ENCODE measurements at places on chromosomes 2 and 18.
A peak's percentile ranks its signal among the peaks of the same experiment; 100 is the strongest.

GRCh38 chr18:56139372-56139771 is 499.0 kb downstream of the TXNL1 start:
- DNase-seq = no peak

DNA sequence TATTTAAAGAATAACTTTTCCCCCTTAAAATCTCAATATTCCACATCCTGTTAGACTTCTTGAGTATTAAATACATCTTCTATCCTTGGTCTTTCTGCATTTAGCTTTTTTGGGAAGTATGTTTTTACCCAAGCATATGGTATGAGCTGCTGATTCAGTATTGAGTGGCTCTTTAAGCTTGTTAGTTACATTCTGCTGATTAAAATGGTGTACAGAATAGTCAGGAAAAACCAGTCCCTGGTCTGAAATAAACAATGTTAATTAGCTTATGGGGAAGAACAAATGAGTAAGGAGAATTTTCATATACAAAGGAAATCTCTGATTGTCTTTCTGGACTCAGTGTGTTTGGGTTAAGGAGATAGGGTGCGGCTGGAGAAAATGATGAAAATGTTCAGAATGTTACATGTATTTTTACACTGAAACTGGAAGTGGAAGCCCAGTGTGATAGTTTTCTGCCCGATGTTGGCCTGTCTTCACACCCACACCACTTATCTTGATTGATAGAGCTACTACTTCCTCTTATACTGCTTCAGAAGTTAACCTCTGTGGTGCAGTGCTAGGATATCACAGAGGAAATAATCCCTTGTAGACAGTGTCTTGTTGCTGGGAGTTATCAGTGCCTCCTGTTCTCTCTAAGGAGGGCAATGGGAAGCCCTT is 84.0 kb downstream of the MSH2 start:
- DNase-seq = no peak

DNA sequence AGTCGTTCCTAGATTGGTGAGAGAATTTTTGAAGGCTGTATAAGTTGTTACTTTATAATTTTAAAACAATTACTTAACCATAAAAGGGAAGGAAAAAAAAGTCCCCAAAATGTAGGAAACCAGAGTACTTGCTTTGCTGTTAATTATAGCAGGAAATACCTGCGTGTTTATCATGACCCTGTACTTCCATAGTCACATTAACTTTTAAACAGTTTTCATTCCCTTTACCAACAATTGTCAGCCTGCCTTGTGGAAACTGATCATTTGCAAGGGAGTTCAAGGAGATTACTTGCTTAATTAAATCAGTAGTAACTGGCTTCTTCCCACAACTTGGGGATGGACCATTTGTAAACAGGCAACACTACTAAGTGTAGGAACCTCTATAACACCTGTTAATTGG is 6.4 kb upstream of the ITPRID2 start:
- DNase-seq = no peak

GRCh38 chr2:73003027-73003426 is 68.5 kb downstream of the SFXN5 start:
- no peak for DNase-seq

GRCh38 chr2:188209218-188209617 is 82.5 kb upstream of the GULP1 start:
- DNase-seq = no peak

GRCh38 chr18:22676423-22676822 is 256.7 kb upstream of the RBBP8 start:
- no peak for DNase-seq

- no peak for DNase-seq
Measured at GRCh38 chr18:8474661-8475060, 134.6 kb upstream of the RAB12 start.

- DNase-seq = no peak
Measured at GRCh38 chr2:176483901-176484568, 214.8 kb downstream of the MTX2 start.

GRCh38 chr2:12795851-12796250 is 79.1 kb downstream of the TRIB2 start:
- DNase-seq = no peak

DNA sequence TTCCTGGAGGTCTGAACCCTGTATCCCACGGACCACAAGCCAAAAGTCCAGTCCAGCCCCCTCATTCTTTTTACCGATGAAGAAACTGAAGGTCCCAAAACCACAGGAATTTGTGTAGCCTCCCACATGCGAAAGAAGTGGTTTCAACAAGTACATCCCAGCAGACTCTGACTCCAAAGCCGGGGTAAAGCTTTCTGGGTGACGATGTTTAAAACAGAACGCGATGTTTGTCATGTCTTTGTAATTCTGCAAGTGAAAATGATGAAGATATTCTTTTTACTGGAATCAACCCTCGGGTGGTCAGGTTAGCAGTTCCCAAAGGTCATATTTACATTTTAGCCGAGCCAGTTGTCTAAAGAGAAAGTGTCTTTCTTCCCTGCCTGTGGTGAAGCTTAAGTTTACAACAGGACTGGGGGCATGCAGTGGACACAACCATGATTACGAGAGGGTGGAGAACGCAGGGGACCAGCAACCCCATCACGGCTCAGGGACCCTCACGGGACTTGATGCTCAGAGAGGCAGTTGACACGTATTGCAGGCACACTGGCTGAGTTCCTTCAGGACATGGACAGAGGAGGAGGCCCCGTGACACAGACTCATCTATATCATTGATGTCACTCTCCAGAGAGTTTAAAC is 17.8 kb upstream of the TMEM131 start:
- DNase-seq = no peak

- no peak for DNase-seq
Measured at GRCh38 chr2:238123991-238124470, 14.4 kb upstream of the KLHL30 start.

DNA sequence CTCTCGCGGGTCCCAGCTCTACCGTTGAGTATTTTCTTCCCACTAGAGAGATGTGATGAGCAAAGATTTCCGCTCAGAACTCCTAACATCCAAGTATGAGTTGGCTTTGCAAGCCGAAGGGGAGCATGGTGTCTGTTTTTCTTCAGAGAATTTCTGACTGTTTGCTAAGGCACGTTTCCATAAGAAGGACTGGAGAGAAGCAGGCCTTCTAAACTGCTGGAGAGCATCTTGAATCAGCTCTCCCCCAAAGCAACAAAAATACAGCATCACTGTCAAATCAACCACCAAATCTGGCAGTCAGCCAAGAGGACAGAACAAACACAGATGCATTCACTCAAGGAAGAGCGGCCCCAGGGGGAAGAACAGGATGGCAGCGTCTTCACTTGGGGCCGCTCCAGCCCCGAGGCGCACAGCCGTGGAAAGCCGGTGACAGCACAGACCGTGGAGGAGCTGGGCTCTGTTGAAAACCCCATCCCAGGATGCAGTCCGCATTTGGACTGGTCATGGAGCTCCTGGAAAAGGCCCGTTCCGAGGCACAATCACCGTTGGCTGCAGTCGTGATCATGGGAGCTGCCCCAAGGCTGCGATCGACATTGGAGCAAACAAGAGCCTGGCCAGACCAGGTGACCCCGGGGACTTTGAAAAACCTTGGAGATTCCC is 101.4 kb downstream of the NFATC1 start:
- no peak for DNase-seq

GRCh38 chr2:98445177-98445682 is 572 bp downstream of the INPP4A start:
- no peak for DNase-seq

DNA sequence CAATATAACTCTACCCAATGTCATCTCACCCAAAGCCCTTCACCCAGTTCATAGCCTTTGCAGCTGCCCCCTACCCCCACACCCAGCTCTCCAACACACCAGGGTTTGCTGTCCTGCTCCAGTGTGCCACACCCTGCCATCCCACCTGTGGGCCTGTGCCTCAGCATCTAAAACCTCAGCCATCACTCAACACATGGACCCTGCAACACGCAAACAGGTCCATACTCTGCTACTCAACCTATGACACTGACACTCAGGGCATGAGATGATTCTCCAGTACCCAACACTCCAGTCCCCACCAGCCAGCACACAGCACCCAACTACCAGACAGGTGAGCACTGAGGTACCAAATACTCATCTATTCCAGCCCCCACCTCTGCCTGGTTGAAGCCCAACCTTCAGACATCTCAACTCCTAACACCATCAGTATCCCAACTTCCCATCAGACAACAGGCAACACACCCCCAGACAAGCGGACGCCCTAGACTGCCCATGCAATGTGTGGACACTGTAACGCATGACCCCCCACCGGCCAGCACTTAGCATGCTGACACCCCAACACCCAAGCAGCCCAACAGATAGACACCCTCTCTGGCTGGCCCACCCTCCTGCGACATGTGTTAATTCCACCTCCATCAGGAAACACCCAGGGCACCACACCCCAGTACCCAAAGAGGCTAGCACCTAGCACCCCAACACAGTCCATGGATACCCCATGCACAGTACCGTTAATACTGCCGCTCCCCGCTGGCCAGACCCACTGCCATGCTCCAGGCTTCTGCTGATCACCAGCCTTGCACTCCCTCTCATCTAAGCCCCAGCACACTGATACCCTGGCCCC is 25.0 kb downstream of the ZAP70 start:
- no peak for DNase-seq

DNA sequence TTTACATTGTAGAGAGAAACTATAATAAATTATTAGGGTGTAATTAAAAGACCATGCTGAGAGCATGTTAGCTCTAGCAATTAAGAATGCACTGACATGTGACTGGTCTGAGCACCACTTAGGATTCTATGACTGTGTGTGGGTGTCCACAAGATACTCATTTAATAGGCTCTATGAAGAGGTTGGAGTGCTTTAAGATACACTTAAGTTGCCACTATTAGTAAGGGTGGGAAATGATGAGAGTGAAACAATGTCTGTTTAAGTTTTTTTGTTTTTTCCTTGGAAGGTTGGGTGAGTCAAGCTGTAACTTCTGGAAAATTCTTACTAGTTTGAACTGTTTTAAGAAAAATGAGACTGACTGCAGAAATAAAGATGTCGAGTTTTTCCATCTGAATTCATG is 1.8 kb upstream of the FAP start:
- no peak for DNase-seq

GRCh38 chr2:65499216-65499615 is 66.8 kb upstream of the SPRED2 start:
- DNase-seq = no peak

GRCh38 chr2:27903649-27904404 is 13.3 kb downstream of the BABAM2 start:
- no peak for DNase-seq

DNA sequence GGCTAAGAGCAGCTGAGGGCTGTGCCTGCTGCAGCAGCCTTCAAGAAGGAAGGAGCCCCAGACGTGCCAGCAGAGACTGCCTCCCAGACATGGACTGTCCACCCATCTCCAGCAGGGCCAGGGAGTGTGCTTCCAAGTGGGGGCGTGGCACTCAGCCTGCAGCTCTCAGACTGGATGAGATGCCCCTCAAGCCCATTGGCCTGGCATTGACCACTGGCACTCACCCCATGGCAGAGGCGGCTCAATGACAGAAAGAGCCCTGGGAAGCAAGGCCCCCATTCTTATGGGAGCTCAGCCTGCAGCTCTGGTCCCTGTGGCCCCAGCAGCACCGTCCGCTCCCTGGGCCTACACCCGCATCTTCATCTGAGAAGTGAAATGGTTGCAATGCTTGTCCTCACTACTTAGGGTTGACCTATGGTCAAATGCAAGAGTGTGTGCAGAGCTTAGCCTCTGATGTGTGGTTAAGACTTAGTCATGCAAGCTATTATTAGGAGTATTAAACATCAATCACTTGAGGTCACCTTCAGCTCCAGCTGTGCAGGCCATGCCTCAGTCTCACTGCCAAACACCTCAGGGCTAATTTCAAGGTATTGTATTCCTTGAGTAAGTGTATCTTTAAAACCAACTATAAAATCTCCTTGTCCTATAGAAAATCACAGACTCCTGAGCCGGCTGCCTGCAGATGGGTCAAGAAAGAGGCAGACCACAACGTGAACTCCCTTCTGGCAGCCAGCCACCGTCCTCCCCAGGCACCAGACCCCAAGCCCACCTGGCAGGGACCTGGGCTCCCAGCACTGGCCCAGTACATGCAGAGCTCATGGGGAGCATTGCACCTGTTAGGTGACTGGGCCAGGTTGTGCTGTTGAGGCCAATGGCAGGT is 194.8 kb downstream of the NDUFA10 start:
- DNase-seq = peak; percentile 5

GRCh38 chr2:133382566-133382965 is 185.7 kb downstream of the NCKAP5 start:
- no peak for DNase-seq

DNA sequence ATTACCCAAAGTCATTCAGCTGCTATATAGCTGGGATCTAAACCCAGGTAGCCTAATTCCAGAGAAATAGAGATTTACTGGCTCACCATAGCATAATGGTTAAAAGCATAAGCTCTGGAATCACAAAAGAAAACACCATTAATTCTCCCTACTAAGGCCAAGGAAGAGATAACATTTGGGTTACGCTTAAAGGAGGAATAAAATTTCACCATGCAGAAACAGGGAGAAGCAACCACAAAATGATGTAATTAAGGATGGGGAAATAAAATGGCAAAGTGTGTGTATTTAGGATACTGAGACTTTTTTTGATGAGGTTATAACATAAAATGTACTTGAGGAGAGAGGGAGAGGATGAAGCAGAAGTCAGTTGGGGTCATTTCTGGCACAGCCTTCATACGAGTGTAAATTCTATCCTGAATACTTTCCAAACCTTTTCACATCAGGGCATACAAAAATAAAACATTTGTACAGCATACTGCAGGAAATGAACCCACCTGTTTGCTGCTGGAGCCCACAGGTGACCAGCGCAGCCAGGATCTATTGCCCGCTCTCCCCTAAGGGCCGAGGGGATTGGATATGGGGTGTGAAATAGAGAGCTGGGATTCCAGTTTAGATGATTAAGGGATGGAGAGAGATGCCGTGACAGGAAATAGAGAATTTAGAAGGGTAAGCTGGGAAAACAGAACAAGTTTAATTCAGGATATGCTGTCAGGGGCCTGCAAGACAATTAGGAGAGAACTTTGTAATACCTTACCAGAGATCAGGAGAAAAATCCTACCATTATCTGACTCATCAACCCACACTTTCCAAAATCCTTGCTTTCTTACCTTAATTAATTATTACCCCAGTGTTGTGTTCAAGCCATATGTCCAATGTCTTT is 43.8 kb upstream of the SERTAD2 start:
- no peak for DNase-seq

- no peak for DNase-seq
Measured at GRCh38 chr2:217827430-217828201, 175.2 kb downstream of the TNS1 start.

DNA sequence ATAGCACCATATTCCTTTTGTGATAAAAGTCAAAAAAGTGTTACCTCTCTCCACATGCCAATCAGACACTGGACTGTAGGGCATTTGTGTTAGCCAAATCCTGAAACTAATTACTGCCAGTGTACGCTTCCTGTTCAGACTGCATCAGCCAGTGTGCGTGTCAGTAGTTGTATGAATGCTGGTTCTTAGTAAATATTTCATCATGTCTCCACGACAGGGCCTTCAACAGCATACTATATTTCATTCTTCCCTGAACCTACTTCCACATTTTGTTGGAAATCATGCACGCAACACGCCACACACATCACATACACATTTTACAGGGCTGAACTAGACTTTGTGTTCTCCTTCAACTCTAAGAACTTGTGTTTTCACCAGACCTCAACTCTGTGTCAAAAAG is 77.5 kb downstream of the EPB41L3 start:
- no peak for DNase-seq

- no peak for DNase-seq
Measured at GRCh38 chr2:240789501-240790369, 30.3 kb downstream of the KIF1A start.

- DNase-seq = no peak
Measured at GRCh38 chr18:31774477-31774785, 13.8 kb upstream of the SLC25A52 start.

All from T-helper 17 cell (primary cell).